ENCODE measurements at places on chromosomes 7 and 10. TPM values are rescaled to one million over a fixed set of nuclear protein-coding genes. Genes with fewer than 3 reads are reported as not detected.

Gene CUBN
- 2.0 TPM for total RNA-seq

Gene OLAH
- 0.13 TPM for total RNA-seq

Gene UCN3
- total RNA-seq: not detected

Gene PLXDC2
- 49.9 TPM for total RNA-seq

GRCh38 chr10:103612462-103613365 is 119.2 kb downstream of the NEURL1 start:
- H3K36me3 ChIP-seq: peaks cover 67% of the 10 kb centered on the region
- DNase-seq: peak; percentile 43
- H3K4me1 ChIP-seq: peaks cover 57% of the 10 kb centered on the region

DNA sequence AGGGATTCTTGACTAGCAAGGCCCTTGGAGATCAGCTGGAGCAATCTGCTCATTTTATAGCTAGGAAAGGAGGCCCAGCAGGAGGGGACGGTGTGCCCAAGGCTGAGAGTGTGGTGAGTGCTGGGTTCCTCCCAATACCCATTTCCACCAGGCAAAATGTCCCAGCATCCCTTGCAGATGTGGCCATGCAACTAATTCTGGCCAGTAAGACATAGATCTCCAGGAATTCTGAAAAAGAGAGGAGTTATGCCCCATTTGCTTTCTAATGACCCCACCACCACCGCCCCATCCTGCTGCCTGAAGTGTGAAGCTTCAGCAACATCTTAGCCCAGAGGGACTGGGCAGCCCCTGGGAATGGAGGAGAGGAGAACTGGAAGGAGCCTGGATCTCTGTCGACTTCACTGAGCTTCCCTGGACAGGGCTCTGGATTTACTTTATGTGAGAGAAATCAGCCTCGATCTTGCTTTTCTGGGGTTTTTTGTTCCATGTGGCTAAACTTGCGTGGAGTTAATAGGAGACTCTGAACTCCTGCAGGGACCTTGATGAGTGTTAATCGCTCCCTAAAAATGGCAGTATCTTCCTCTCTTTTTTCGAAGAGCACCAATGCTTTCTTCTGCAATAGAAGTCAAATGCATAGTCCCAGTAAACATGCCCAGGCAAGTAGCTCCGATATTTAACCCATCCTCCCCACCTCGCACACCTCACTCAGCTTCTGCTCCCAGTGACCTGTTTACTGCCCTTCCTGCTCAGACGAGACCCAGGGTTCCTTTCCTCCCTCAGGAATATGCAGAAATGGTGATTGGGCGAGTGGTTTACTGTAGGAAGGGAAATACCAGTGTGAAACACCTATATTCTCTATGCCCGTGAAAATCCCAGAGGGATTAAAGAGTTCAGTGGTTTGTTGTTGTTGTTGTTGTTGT is 127.5 kb upstream of the GPR26 start:
- no peaks in the 10 kb centered on the region for H3K36me3 ChIP-seq
- H3K27me3 ChIP-seq: peaks cover 5% of the 10 kb centered on the region
- no peak for DNase-seq
- H3K4me1 ChIP-seq: no peaks in the 10 kb centered on the region

- H3K4me3 ChIP-seq: no peak overlapping the region
- no peak for DNase-seq
- no peak overlapping the region for H3K27ac ChIP-seq
- no peaks in the 10 kb centered on the region for H3K27me3 ChIP-seq
- peaks cover 58% of the 10 kb centered on the region for H3K36me3 ChIP-seq
- H3K4me1 ChIP-seq: peaks cover 13% of the 10 kb centered on the region
Measured at GRCh38 chr10:75024971-75025523, 86.4 kb upstream of the SAMD8 start.

All from muscle of leg (tissue), 16 donors.